HFF-Myc (cell line): ENCODE measurements at places on chromosomes 4 and X.

DNA sequence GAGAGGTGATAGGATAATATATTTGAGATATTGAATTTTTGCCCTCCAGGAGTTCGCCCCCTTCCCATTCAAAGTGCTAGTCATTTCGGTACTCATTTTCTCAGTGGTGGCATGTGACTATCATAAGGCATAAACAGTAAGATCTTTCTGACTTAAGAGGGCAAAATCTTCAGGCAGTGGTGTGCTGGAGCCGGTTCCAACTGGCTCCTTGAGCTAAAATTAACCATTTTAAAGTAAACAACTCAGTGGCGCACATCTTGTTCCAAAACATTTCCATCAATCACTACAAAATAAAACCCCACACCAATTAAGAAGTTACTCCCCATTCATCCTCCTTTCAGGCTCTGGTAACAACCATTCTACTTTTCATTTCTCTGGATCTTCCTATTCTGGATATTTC is 43.3 kb downstream of the LUZP4 start:
- no peak for DNase-seq

- no peak for DNase-seq
Observed at GRCh38 chr4:5887361-5888221, 5.3 kb downstream of the CRMP1 start.

DNA sequence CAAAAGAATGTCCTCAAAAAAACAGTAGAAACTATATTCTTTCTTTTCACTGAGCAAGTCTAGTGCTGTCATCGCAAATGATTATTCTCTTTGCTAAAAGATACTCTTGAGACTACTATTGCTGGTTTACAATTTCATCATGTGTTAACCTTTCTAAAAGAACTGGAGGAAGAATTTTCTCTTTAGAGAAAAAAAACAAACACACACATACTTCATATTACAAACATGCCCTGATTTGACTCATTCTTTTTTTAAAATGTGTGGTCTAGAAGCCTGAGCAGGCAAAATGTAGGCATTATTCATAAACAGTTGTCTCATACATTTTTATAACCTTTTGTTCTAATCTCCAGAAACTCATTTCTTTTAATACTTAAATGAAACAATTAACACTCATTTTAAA is 60.6 kb upstream of the FAT4 start:
- no peak for DNase-seq

DNA sequence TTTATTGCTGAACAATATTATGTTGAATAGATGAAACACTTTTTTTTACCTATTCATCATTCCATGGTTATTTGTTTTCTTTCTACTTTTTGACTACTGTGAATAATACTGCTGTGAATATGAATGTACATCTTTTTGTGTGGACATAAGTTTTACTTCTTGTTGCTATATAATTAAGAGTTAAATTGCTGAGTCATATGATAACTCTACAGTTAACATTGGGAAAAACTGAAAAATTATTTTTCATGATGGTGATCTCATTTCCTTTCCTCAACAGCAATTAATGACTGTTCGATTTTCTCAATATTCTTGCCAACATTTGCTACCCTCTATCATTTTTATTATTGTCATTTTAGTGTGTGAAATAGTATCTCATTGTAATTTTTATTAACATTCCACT is 106.9 kb upstream of the TECRL start:
- DNase-seq = no peak

GRCh38 chr4:184511156-184511555 is 36.8 kb upstream of the IRF2 start:
- DNase-seq = no peak

GRCh38 chrX:110036162-110037033 is 33.5 kb downstream of the TMEM164 start:
- no peak for DNase-seq

- DNase-seq = no peak
Observed at GRCh38 chr4:89563431-89563830, 255.8 kb upstream of the GPRIN3 start.

- no peak for DNase-seq
Observed at GRCh38 chr4:39032218-39033085, at the start of gene TMEM156. TSS of gene TMEM156 (minus strand) at chr4:39032409. CDS start at chr4:39032313, 96 bp downstream.

- DNase-seq = no peak
Observed at GRCh38 chr4:118877797-118878196, 10.9 kb upstream of the SYNPO2 start.

GRCh38 chr4:98517218-98518021 is 141.0 kb downstream of the TSPAN5 start:
- DNase-seq = no peak

DNA sequence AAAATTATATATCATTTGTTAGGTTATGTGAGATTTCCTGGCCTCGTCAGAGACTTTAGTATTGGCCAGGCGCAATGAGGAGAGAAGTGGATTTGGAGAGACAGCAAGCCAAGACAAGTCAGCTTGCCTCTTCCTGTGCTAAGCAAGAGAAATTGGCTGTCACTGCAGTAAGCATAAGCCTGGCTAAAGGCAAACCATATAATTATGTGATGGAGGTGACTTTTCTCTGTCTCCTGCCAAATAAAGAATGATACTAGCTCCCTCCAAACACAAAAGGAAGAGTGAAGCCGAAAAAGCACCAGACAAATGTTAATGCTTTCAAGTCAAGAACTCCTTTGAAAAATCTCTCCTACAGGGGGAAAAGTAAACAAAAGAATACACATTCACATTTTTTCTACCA is 2246.0 kb downstream of the ARAP2 start:
- DNase-seq = no peak

DNA sequence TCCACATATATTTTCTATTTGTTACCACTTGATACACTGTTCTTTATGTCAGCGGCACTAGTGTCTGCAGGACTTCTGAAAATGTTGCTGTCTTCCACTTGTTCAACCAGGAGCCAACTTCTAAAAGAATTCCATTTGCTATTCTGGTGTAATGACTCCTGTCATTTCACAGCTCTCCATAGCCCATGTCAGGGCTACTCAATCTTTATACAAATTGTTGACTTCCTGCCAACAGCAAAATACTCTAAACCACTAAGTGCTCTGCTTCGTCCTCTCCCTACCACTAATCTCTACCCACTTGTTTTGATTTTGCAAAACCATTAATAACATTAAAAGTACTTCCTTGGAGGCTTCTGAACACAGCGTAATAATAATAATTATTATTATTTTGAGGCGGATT is 7.2 kb downstream of the CTSO start:
- no peak for DNase-seq

GRCh38 chrX:15529165-15529564 is 28.6 kb downstream of the BMX start:
- DNase-seq = no peak

- DNase-seq = peak; percentile 88
Observed at GRCh38 chr4:38872620-38873019, 5.0 kb downstream of the FAM114A1 start.

DNA sequence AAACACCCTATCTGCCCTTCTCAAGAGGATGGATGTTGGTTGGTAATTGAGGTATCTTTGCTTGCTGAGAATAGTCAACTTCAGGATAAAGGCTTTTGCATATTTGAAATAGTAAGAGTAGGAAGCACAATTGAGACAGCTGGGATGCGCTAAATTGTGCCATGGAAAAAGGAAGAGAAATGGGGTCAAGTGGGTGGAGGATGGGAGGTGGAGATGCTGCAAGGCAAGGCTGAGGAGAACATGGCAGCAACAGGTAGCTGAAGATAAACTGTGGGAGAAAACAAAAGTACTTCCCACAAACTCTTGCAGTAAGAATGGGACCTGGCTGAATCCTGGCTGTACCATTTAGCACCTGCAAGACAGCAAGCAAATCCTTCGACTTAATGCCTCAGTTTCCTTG is 13.9 kb upstream of the CDS1 start:
- DNase-seq = no peak

DNA sequence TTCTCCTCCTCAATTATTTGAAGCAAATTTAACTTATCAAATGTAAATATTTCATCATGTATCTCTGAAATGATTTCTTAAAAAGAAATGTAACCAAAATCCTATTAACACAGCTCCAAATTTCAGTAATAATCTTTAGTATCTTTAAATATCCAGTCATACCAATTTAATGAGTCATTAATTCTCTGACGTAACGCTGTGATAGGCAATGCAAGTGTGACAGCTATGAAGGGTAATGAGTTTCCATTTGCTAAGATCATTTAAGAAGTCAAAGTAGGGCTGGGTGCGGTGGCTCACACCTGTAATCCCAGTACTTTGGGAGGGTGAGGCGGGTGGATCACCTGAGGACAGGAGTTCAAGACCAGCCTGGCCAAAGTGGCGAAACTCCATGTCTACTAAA is 15.6 kb downstream of the RPS3A start:
- DNase-seq = no peak

GRCh38 chrX:107673431-107673830 is 45.1 kb downstream of the PRPS1 start:
- no peak for DNase-seq

DNA sequence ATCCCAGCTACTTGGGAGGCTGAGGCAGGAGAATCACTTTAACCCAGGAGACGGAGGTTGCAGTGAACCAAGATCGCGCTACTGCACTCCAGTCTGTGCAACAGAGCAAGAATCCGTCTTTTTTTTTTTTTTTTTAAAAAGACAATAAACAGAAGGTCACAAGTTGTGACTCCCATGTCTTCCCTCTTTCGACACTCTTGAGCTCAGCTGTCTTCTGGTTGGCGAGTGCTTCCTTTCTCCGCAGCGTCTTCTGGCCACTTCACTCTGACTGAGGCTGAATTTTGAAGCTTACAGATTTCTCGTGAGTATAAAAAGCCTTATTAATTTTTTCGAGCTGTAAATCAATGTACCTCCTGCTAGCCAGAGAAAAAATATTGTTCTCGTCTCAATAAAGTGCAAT is 124.9 kb downstream of the STOX2 start:
- no peak for DNase-seq
